ENCODE measurements at places on chromosomes 16 and 17.

DNA sequence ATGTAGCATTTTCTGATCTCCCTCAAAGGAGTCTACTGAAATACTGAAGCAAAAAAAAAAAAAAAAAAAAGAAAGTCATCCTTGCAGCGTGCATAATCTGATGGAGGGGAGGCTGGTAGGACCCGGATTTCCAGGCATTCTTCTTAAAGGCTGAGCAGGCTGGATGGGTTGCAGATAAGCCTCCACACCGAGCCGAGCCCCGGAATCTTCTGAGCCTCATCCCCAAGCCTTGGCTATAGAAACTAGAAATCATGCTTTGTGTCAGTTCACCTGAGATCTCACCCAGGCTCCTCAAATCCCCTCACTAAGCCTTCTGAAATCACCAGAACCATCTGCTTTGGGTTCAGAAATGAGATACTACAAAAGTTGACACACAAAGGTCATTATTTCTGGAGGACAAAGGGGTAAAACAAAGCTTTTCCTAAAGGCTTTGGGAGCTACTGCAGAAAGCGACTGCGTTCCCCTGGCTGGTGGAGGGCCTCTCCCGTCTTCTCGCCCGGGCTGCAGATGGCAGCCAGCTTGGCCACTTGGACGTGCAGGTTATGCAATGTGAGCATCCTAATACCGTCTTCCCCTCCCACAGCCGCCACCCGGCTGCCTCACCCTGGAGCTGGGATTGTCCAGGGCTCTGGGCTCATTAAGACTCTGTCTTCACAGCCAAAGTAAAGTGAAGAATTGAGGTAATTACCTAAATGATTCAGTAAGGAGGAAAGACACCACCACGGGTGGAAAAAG, 4.7 kb upstream of the CACNG4 start:
- no peak for DNase-seq

GRCh38 chr16:72827866-72828265, 220.1 kb downstream of the ZFHX3 start:
- no peak for DNase-seq

DNA sequence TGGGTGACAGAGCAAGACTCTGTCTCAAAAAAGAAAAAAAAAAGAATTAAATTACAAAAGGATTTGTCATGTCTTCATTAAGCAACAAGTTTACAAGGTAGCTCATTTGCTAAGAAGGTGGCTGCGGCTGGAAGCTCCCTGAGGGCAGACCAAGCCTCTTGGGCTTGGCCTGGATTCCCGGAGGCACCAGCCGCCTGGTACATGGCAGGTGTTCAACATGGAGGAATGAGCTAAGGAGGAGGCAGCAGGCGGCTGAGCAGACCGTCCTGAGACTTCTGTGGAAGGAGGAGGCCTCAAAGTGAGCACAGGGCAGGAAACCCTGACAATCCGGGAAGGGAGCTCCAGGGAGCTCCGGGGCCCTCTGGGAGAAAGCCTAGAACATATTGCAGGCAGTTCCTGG, 3.2 kb upstream of the MYLK3 start:
- DNase-seq: no peak

DNA sequence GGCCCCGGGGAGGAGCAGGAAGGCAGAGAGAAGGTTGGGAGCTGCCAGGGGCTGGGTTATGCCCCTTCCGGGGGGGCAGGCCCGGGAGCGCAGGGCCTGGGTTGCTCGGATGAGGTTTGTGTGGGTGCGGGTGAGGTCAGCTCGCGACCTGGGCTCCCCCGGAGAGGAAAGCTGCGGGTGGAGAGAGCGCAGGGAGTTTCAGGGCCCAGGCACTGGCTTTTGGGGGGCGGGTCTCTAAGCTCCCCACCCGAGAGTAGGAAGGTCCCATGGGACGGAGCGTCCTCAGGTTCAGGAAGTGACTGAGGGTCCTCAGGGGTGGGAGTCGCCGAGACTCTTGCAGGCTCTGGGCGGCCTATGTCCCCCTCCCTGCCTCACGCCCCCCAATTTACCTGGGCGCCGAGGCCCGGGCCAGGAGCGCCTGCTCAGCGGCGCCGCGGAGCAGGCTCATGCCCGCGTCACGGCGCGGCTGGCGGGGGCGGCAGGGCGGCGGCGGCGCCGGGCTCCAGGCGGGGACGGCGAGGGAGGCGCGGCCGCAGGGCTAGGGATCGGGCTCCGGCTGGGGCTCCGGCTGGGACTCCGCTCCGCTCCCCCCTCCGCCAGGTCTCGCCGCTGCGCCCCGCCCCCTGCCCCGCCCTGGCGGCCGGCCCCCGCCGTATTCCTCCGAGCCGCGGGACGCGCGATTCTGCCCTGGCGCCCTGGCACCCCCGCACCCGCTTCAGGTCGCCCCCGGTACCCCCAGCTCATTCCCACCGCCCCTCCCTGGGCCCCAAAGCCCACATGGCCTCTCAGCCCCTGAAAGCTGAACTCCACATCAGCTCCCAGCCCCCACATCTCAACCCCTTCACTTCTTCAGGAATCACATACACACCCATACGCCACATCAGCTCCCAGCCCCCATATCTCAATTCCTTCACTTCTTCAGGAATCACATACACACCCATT, at the start of gene DOK4:
DOK4 (minus strand) TSS at position 578 of the 942 bp plus-strand sequence. CDS start 6,986 bp downstream, outside the sequence.
- peak; percentile 89 for DNase-seq

GRCh38 chr17:40536295-40537171, 28.7 kb downstream of the CCR7 start:
- DNase-seq: no peak

- DNase-seq: no peak
Measured at GRCh38 chr17:35807371-35808144, 1.7 kb upstream of the TAF15 start.

DNA sequence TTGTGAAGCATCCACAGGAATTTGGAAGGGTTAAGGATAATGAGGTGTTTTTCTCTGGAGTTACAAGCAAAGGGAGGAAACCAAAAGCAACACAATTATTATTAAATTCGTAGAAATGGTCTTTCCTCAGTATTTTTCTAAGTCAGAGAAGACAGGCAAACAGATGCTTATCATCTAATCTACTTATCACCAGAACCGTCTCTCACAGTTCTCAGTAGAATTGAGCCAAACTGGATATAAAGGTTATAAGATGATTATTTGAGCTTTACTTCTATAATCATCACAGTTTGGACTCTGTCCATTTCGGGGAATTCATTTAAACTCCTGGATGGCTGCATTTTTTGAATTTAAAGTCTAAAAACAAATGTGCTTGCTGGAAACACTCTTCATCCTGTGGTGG, 245.0 kb downstream of the KCNJ2 start:
- no peak for DNase-seq

- DNase-seq: peak; percentile 49
Measured at GRCh38 chr16:85724126-85724879, 26.6 kb downstream of the C16orf74 start.

GRCh38 chr17:38789185-38789584, 10.2 kb downstream of the PIP4K2B start:
- DNase-seq: no peak

GRCh38 chr16:84895016-84895415, 75.2 kb downstream of the CRISPLD2 start:
- no peak for DNase-seq

GRCh38 chr17:50425682-50426471, at the start of gene ACSF2:
ACSF2 (plus strand) TSS chr17:50426218; CDS start chr17:50426262, 44 bp downstream.
- peak; percentile 82 for DNase-seq

DNA sequence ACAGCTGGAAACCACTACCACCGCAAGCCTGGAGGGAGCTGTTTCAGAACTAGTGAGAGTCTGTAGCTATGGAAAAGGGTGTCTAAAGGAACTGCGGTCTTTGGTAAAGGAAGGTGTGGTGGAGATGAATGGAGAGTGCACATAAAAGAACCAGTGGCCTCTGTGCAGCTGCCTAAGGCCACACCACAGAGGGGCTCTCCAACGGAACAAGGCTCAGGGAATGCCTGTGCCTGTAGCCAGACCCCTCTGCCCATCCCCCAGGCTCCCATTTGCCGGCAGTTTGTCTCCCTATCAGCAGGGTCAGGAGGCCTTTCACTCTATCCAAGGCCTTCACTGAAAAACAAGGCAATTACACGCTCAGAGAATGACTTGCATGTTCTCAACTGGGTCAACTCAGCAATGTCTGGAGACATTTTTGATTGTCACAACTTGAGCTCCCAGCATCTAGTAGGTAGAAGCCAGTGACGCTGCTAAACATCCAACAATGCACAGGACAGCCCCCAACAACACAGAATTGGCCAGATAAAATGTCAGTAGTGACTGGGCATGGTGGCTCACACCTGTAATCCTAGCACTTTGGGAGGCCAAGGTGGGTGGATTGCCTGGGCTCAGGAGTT, 3.3 kb upstream of the FDXR start:
- DNase-seq: no peak

GRCh38 chr17:44543905-44544523, 13.3 kb upstream of the FZD2 start:
- no peak for DNase-seq

DNA sequence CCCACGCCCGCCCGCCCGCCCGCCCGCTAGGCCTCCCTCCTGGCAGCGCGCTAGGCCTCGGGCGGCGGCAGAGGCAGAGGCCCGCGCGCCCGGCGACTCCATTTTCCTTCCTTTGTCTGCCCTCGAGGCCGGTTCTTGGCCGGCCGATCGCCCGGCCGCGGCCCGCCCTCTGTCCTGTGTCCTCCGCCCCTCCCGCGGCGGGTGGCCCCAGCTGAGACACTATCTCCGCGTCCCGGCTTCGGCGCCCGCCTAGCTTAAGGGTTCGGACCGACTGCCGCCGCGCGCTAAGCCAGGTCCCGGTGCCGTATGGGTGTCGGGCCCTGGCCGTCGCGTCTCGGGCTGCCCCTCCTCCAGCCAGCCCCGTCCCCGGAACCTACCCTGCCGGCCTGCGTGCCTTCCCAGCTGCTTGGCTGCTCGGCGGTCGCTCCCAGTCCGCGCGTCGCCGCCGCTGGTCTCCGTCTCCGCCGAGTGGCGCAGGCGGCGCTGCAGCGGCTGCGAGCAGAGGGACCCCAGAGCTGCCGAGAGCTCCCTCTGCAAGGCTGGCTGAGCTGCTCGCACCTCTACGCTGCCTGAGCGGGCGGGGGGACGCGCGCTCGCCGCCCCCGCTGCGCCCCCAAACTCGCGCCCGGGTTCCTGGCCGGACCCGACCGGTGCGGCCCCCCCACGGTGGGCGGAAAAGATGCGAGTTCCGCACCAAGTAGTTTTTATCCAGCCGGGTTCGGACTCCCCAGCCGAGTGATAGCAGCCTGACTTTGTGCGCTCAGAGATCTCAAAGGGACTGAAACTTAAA, 787 bp downstream of the CTCF start:
- DNase-seq: peak; percentile 42

- DNase-seq: no peak
Measured at GRCh38 chr16:58264007-58264406, 30.8 kb downstream of the PRSS54 start.

Data from HuH-7 (cell line).